ENCODE measurements at places on chromosomes 4 and X. TPM values are rescaled to one million over a fixed set of nuclear protein-coding genes. Genes with fewer than 3 reads are reported as not detected.

DNA sequence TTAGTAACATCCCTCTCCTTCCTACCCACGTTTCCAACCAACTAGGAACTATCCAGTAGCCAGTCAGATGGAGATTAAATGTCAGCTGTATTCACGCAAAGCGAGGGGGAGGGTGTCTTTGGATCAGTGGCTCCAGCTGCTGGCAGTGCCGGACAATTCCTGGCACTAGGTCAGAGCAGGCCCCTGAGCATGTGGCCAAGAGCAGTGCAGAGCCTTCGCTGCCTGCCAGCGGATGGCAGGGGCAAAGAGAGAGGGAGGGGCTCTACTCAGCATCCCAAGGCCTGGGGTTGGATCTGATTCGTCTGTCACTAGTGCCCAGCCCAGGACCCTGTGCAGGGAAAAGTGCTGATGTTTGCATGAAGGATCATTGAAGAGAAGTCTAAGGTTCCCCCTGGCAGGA is 28.7 kb upstream of the JAKMIP1 start:
- no peaks in the 10 kb centered on the region for H3K27me3 ChIP-seq
- no peak for DNase-seq
- no peak overlapping the region for H3K4me3 ChIP-seq

DNA sequence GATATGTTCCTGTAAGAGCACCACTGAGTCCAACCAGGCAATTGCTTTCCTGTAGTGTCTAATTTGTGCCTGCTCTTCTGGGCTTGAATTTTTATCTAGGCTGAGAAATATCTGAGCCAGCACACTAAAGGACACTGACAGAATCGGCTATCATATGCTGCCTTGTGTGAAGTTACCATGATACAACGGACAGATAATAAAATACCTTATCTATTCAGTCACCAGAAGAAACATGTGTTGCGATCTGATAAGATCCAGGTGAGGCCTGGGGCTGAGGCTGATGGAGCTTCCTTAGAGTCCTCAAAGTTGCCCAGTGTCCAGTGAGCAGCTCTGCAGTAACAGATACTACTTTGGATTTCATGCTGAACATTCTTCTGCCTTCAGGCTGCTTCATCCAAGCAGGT is 111.8 kb downstream of the ZNF518B start:
- H3K4me1 ChIP-seq: no peaks in the 10 kb centered on the region
- no peak overlapping the region for H3K27ac ChIP-seq
- H3K27me3 ChIP-seq: no peaks in the 10 kb centered on the region
- H3K36me3 ChIP-seq: no peaks in the 10 kb centered on the region
- no peak overlapping the region for H3K4me3 ChIP-seq
- DNase-seq: no peak

DNA sequence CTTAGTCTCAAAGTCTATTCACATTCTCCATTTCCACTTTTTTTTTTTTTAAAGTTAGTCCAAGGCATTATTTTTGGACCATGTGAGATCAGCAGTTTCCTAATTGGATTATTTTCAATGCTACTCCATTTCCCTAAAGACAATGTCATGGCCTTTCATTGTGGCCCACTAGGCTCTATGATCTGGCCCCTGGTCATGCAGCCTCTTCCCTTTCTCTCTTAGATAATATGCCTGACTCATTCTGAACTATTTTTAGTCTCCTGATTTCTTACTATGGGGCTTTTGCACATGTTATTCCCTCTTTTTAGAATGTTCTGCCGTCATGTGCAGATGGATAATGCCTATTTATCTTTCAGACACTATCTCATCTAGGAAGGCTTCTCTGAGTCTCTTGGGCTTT is 157.3 kb downstream of the TMA16 start:
- H3K4me1 ChIP-seq: no peaks in the 10 kb centered on the region
- H3K27ac ChIP-seq: no peak overlapping the region
- no peak overlapping the region for H3K4me3 ChIP-seq

DNA sequence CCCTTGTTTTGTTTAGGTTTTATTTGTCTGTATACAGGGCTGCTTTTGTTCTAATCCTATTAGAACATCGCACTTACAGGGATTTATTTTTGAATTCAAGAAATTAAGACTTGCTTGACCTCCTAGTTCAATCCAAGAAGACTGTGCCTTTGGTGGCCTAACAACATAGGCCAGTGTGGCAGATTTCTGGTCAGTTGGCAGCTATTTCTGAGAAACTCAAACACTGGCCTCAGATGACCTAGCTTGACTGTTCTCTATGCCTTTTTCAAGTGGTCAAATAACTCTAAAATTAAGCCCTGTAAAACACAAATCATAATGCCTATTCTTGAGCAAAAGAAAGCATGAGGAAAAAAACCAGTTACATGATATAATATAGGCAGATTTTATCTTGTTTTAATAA is 89.3 kb upstream of the GPR34 start:
- H3K4me3 ChIP-seq: no peak overlapping the region
- no peaks in the 10 kb centered on the region for H3K4me1 ChIP-seq
- H3K27ac ChIP-seq: no peak overlapping the region
- H3K27me3 ChIP-seq: no peaks in the 10 kb centered on the region

Gene FHDC1
- 0.14 TPM for total RNA-seq

GRCh38 chrX:45873781-45874180 is 671.4 kb downstream of the ZNF674 start:
- H3K27me3 ChIP-seq: no peaks in the 10 kb centered on the region
- H3K4me3 ChIP-seq: no peak overlapping the region
- H3K36me3 ChIP-seq: no peaks in the 10 kb centered on the region

- H3K4me1 ChIP-seq: peaks cover under 1% of the 10 kb centered on the region
- H3K36me3 ChIP-seq: no peaks in the 10 kb centered on the region
- DNase-seq: no peak
- H3K4me3 ChIP-seq: no peak overlapping the region
Measured at GRCh38 chr4:24464566-24464965, 119.8 kb downstream of the DHX15 start.

Gene SHROOM4
- 7.9 TPM for total RNA-seq

Data from heart right ventricle (tissue), 16 donors.